Forelimb muscle (tissue), 1 donor: ENCODE measurements at places on chromosomes 5 and 9. TPM values are rescaled to one million over a fixed set of nuclear protein-coding genes. Genes with fewer than 3 reads are reported as not detected.

Gene C9orf153
- polyA plus RNA-seq, result 0.22 TPM

Gene PPIC
- polyA plus RNA-seq, result 28.0 TPM

Gene HAVCR2
- 2.1 TPM for polyA plus RNA-seq

Gene LHX3
- not detected for polyA plus RNA-seq

Gene CTNND2
- 0.75 TPM for polyA plus RNA-seq

Gene TLX3
- not detected for polyA plus RNA-seq

Gene ANKDD1B
- 1.0 TPM for polyA plus RNA-seq

Gene CNTNAP3B
- polyA plus RNA-seq, result 5.6 TPM

Gene STKLD1
- polyA plus RNA-seq, result 2.2 TPM

Gene PTGR1
- polyA plus RNA-seq, result 39.5 TPM

Gene LRRC14B
- 31.4 TPM for polyA plus RNA-seq

Gene ACTL7B
- polyA plus RNA-seq, result not detected

Gene NOTCH1
- polyA plus RNA-seq, result 24.8 TPM

Gene RIGI
- polyA plus RNA-seq, result 6.1 TPM

Gene EQTN
- polyA plus RNA-seq, result not detected

Gene FREM1
- 19.4 TPM for polyA plus RNA-seq

Gene DNAJC25
- 8.6 TPM for polyA plus RNA-seq

Gene LCN15
- 0.49 TPM for polyA plus RNA-seq

Gene DMRTA1
- 0.08 TPM for polyA plus RNA-seq

Gene MYMK
- 58.2 TPM for polyA plus RNA-seq

Gene RNF183
- not detected for polyA plus RNA-seq

Gene ARSI
- 5.7 TPM for polyA plus RNA-seq

Gene PHF24
- polyA plus RNA-seq, result 0.09 TPM

Gene TXNDC8
- polyA plus RNA-seq, result not detected

Gene CTSV
- 0.24 TPM for polyA plus RNA-seq

Gene NUDT12
- 13.7 TPM for polyA plus RNA-seq

Gene NIM1K
- polyA plus RNA-seq, result 0.42 TPM

Gene OTP
- not detected for polyA plus RNA-seq

Gene SMIM27
- polyA plus RNA-seq, result 10.5 TPM

Gene ACOT12
- polyA plus RNA-seq, result 0.22 TPM

Gene SLIT3
- 6.8 TPM for polyA plus RNA-seq

Gene ZNF189
- 19.2 TPM for polyA plus RNA-seq

Gene MEGF10
- polyA plus RNA-seq, result 43.0 TPM

Gene SPINK6
- not detected for polyA plus RNA-seq

Gene C5orf52
- not detected for polyA plus RNA-seq

Gene NR5A1
- polyA plus RNA-seq, result not detected

Gene OR1J2
- polyA plus RNA-seq, result not detected
